Endothelial cell (in vitro differentiated cells): ENCODE measurements at places on chromosomes 2 and 18. TPM values are rescaled to one million over a fixed set of nuclear protein-coding genes. Genes with fewer than 3 reads are reported as not detected.

- DNase-seq = no peak
Observed at GRCh38 chr2:48015421-48015820, 109.1 kb upstream of the FBXO11 start.

DNA sequence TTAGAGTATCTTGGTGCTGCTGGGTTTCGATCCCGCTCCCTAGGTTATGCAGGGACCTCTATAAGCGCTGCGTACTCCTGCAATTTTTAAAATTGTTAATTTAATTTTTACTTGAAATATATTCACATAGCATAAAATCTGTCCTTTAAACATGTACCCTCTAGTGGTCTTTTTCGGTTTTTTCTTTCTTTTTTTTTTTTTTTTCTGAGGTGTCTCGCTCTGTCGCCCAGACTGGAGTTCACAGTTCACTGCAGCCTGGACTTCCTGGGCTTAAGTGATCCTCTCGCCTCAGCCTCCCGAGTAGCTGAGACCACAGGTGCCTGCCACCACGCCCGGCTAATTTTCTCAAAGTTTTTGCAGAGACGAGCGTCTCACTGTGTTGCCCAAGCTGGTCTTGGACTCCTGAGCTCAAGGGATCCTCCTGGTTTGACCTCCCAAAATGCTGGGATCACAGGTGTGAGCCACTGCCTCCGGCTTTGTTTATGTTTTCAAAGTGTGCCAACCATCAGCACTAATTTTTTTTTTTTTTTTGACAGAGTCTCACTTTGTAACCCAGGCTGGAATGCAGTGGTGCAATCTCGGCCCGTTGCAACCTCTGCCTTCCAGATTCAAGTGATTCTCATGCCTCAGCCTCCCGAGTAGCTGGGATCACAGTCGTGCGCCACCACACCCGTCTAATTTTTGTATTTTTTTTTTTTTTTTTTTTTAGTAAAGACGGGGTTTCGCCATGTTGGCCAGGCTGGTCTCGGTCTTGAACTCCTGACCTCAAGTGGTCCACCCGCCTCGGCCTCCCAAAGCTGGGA lies 585 bp upstream of the MOB1A start:
- DNase-seq = no peak

DNA sequence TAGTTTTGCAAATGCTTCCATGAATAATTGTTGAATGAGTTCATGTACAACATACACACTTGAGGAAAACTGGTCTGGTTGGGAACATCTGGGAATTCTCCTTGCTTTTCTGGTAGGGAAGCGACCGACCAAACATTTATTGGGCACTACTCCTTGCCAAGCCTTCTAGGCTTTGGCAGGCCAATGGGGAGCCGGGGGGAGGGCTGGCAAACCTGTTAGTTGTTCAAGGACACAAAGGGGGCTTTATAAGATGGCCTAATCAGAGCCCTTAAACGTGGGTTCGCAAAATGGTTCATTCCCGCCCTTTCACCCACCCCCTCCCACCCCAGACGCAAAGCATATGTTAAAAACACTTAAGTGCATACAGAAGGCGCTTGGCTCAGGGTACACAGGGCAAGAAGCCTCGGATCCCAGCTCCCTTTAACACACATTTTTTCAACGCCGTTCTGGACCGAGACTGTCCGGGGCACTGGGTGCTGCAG lies 844 bp upstream of the VSNL1 start:
- DNase-seq = peak; percentile 27

DNA sequence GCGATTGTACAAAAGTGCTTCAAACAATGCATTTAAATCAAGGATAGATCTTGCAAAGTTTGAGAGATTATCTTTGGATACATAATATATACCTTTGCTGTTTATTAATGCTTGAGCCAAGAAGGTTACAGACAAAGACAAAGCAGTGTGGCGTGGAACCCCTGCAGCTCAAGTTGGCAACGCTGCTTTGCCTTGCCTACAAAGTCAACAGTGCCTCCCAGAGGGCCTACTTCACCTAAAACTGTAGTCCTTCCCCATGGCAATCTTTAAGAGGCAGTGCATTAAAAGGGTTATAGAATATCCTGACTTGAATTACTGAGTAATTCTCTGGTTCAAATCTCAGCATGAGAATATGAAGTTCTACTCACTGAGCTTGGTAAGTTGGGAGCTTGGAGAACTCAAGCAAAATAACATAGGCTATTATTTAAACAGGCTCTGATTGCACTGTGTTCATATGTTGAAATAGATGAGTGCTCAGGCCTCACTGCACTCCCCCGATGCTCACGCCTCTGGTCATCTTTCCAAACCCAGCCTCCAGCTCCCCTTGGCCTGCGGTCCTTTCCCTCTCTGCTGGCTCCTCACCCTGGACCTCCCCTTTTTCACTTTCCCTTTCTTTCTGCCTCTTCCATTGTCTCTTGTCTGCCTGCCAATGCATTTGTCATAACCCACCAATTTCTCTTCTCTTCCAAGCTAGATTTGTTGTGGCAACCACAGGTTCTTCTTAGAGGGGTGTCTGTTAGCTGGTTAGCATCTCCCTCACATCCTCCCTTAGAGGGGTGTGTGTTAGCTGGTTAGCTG lies 96.5 kb downstream of the MYT1L start:
- no peak for DNase-seq

RFTN2 gene
- 27.2 TPM for total RNA-seq

- DNase-seq = no peak
Observed at GRCh38 chr2:149490296-149490695, 97.3 kb downstream of the MMADHC start.

- DNase-seq = no peak
Observed at GRCh38 chr18:61281431-61281830, 51.8 kb upstream of the CDH20 start.

- DNase-seq = no peak
Observed at GRCh38 chr2:25204190-25204838, 35.9 kb upstream of the POMC start.

TMEM37 gene
- 11.4 TPM for total RNA-seq

DNA sequence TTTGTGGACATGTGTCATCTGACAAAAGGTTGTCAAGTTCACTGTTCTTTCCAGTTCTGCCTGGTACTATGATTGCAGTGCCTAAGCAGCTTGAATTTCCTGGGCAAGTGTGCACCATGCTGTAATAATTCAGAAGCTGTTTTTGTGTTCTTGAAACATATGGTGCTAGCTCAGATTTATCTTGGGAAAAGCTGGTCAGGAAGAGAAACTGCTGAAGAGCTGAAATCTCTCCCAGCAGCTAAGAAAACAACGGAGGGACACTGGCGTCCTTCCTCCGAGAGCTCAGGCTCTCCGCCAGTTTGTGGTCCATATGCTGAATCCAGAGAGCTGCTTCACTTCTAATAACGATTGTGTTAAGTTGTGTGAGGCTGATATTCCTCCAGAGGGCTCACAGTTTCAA lies 642.0 kb downstream of the DPP10 start:
- DNase-seq = no peak

ACMSD gene
- not detected for total RNA-seq

DNA sequence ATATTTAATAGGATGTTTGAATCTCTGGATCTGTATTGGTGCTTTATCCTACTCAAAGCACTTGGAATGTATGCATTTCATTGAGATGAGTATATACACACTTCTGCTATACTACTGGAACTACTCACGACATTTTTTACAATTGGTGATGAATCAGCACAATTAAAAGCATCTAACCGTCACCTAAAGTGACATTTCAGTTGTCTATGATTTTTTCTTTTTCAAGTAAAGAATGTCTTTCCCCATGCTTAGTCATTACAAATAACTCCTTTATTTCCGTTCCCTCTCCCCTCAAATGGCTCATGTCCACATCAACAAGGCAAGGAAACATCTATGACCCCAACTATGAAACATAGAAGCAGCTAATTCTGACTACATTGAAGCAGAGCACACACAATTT lies 77.3 kb downstream of the CLIP4 start:
- DNase-seq = no peak

- DNase-seq = no peak
Observed at GRCh38 chr2:61693744-61694143, 155.6 kb upstream of the XPO1 start.

SRD5A2 gene
- 0.64 TPM for total RNA-seq

DNA sequence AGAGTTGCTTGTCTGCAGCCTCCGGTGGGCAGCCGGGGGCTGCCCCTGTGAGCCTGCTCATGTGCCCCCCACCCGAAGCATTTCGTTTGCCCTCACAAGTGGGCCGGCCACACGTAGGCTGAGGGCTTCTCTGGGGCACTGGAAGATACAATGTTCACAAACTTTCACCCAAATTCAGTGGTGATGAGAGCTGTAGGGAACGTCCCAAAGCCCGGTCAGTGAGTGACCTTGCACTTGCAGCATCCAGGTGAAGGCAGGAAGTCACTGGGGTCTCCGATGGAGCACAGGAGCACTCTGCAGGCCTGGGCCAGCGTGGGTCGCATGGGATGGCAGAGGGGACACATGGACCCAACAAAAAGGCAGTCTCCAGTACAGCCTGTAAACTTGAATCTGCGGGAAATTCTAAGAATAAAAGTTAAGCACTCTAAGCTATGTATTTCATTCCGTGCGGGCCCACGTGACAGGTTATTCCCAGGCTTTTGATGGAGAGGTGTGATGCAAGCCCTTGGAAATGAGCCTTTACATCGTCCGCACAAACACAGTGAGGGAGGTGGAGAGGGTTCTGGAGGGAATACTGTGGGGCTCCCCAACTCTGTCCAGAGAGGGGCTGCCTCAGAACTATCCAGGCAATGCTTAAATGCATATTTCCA lies 42.5 kb downstream of the CNGA3 start:
- DNase-seq = no peak

DNA sequence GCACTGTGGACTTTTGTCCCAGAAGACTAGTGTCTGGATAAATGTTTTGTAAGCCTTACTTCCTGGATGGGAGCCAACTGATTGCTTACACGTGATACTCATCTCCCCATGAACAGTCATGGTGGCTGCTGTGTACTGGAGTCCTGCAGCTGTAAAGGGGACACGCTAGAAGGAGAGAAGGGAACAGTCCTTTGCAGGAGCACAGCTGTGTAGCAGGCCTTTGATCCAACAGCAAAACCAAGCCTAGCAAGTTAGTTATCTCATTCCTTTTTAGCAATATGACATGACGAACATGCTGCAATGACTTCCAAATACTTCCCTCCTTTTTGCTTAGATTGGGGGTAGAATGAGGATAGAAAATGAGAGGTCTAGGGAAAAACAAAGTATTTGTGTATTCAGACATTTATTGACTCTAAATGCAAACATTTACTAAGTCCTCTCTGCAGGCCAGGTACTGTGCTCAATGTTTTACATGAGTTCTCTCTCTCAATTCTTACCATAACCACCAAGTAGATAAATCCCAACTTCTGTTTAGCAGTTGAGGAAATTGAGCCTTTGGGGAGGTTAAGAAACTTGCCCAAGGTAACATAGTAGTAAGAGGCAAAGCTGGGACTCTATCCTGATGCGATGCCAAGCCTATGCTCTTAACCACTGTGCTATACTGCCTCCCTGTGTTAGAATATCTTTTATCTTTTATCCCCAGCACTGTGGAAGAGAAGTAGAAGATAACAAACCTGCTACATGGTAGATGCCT lies 55.4 kb upstream of the CD28 start:
- DNase-seq = no peak

DNA sequence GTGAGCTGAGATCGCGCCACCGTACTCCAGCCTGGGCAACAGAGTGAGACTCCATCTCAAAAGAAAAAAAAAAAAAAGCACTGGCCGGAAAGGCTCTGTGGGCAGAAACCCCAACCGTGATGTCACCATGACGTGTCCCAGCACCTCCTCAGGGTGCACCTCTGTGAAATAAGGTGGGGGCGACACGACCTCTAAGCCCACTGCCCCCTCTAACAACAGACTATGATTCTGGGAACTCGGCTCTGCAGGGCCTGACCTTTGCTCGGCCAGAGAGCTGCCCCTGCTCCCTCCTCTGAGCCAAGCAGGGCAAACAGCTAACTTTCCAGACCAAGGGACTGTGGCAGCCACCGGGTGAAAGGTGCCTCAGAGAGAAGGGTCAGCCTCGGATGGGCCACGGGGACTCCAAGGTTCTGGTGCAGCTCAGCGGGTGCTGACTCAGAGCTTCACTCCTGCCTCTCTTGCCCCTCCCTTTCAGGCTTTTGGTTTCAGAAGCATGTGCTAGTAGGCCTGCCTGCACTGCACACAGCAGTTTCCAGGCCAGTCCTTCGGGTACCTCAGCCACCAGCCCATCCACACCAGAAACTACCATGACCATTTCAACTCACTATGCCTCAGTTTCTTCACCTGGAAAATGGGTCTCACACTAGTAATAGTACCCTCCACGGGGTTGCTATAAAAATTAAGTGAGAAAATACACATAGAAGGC lies 8.0 kb downstream of the TMBIM1 start:
- no peak for DNase-seq

GRCh38 chr2:213232649-213233437 lies 51.4 kb upstream of the SPAG16 start:
- no peak for DNase-seq

GRCh38 chr2:80058562-80058961 lies 246.0 kb downstream of the LRRTM1 start:
- no peak for DNase-seq

GRCh38 chr2:185668710-185669109 lies 69.9 kb upstream of the FSIP2 start:
- DNase-seq = no peak

- DNase-seq = no peak
Observed at GRCh38 chr2:128154225-128154624, 63.2 kb downstream of the UGGT1 start.

DNA sequence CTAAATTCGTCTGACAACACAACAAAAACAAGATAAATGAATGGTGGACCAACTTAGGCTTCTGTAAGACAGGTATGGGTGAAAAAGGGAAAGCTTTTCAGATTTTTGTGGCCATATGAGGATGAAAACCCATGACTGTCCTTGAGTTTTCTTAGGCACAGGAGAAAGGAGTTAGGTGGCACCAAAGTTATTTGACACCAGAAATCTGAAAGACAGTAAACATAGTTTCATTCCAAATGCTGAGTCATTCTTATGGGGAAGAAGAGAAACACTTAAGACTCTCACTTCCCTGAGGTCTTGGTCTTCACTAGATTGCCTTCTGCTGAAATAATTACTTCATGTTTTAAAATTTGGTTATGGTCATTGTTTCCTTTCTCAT lies 5.2 kb upstream of the GPD2 start:
- DNase-seq = no peak

KYNU gene
- total RNA-seq = not detected

GRCh38 chr2:5696404-5696944 lies 4.3 kb downstream of the SOX11 start:
- DNase-seq = peak; percentile 47

DNA sequence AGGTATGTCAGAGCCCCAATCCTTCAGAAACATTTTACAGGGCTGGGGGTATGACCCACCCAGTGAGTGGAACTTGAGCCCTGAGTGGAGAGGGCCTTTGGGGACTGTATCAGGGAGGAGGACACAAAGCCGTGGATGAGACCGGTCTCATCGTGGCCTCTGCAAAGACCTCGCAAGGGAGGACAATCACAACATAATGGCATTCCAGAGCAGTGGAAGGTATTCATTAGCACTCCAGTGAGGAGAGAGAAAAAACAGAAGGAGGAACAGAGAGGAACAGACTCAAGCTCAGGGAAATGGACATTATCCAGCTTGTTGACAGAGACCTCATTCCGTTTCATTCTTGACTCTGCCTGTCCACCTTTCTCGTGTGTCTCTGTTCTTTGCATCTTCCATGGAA lies 38.8 kb upstream of the CTAGE1 start:
- DNase-seq = no peak

BOD1L2 gene
- not detected for total RNA-seq
